ENCODE measurements at places on chromosomes 7 and 10.
A peak's percentile ranks its signal among the peaks of the same experiment; 100 is the strongest.

DNA sequence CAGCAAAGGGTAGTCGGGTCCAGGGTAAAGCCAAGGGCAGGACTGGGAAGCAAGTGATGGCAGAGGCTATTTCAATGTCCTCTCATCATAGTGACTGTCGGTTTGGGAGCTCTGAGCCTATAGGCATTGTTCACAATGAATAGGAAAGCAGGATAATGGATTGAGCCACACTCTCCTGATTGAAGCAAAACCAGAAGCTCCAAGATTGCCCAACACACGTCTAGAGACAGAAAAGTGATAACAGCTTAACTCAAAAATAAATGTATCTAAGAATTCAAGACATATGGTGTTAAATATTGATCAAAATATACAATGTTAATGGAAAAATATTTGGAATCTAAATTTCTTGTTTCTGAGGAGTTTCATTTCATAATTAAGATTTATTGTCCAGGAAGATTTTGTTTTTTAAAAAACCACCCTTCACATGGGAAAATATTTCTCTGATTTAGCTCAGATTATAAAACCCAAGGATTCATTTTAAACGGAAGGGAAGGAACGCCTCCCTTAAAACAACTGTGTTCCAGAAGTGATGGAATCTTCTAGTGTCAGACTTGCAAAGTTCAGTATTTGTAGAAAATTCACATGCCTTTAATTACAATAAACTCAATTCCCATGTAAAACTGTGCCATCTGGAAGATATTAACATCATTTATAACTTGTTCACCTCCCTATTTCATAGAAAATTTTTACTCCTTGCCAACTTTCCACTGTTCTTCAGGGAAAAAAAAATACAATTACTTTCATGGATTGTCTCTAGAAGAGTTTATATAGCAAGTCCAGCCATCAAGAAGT, 54.5 kb downstream of the NRP1 start:
- no peak for DNase-seq

DNA sequence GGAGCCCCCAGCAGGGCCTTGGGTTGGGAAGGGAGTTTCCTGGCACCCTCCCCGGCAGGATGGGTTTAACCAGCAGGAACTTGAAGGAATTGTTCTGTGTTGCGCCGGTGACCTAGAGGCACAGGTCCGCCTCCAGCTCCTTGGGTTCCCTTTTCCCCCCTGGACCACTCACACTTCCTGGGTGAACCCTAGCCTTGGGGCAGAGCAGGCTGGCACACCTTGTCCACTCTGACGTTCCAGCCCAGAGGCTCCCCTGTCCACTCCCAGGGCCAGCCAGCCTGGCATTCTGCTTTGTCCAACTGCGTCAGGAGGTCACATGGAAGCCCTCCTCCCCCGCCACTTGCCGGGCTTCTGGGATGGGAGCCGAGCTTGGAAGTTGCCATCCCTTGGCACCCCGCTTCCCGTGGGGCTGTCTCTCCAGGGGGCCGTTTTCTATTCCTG, 25.8 kb downstream of the TMEM120A start:
- no peak for DNase-seq

- no peak for DNase-seq
Measured at GRCh38 chr10:67827811-67828210, 10.2 kb downstream of the DNAJC12 start.

DNA sequence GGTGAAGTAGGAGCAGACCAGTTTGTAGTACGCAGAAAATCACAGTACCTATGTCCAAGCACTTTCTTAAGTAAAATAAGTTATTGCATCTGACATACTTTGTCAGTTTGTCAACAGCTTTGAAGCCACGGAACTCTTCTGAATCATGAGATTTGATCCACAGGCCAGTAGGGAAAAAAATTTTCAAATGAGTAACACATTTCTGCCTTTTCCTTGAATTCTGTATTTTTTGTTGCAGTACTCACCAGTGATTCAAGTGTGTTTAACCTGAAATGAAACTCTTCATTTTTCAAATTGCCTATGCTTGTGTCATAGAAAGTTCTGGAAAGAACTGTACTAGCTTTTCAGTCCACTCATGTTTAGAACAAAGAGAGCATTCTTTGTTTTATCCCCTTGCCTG, 337.7 kb downstream of the GATA3 start:
- no peak for DNase-seq

DNA sequence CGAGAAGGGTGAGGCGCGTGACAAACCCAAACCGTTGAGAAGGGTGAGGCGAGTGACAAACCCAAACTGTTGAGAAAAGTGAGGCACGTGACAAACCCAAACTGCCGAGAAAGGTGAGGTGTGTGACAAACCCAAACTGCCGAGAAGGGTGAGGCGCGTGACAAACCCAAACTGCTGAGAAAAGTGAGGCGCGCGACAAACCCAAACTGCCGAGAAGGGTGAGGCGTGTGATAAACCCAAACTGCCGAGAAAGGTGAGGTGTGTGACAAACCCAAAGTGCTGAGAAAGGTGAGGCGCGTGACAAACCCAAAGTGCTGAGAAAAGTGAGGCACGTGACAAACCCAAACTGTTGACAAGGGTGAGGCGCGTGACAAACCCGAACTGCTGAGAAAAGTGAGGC, 25.0 kb downstream of the ESYT2 start:
- peak; percentile 52 for DNase-seq

- no peak for DNase-seq
Measured at GRCh38 chr7:80181411-80181810, 46.8 kb downstream of the GNAI1 start.

- DNase-seq: no peak
Measured at GRCh38 chr10:29751684-29752083, 116.9 kb upstream of the SVIL start.

All from CD4-positive, alpha-beta T cell treated with Interferon alpha-2 for 1 hour (primary cell).